Fibroblast of gingiva (primary cell): ENCODE measurements at places on chromosomes 16 and 17.
A peak's percentile ranks its signal among the peaks of the same experiment; 100 is the strongest.

DNA sequence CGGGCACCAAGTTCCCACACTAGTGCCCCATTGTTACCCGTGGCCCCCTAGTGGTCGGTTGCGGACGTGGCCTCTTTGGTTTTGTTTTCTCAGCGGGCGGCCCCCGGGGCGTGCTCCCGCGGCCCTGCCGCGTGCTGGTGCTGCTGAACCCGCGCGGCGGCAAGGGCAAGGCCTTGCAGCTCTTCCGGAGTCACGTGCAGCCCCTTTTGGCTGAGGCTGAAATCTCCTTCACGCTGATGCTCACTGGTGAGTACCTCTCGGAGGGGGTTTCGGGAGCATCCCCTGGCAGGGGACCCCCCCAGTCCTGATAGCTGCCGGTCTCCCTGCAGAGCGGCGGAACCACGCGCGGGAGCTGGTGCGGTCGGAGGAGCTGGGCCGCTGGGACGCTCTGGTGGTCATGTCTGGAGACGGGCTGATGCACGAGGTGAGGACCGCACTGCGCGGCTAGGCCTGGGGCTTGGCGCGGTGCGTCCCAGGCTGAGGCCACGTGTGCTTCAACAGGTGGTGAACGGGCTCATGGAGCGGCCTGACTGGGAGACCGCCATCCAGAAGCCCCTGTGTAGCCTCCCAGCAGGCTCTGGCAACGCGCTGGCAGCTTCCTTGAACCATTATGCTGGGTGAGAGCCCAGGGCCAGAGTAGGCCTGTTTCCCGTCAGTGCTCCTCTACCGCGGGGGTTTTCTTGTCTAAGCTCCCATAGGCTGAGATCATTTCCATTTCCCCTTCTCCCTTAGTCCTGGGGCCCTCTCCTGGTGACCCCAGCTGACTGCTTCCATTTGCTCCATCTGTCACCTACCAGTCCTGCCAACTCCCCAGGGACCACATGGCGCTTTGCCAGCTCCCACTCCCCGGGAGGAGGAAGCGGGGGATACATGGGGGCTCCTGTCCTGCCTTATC, 1.7 kb downstream of the SPHK1 start:
- peak; percentile 76 for DNase-seq

DNA sequence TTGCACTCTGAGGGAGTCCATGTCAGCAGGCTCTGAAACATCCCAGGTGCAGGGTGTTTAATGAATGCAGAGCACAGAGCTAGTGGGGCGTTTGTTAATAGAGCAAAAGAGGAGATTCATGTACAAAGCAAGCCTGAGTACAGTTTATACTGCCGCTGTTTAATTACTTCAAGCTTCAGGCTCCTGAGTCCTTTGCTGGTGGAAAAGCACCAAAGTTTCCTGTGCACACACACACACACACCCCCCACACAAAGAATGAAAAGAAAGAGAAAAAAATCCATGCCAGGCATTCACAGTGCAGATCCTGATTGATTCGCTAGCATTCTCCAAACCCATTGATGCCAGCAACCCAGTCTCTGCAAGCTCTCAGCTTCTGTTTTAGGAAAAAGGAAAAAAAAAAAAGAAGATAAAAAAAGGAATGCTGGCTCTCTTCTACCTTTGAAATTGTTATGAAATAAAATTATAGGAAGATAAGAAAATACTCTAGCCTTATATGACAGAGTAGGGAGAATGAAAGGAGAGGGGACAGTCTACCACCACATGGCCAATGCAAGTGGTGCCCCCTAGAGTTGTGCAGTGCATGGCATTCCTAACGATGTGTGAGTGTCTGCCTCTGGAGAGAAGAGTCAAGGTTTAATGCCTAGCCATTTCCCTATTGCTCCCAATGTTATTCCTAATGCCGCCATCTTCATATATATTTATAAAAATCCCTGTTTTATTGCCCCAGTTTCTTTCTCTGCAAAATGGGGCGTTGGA, 216.5 kb downstream of the TMEM114 start:
- no peak for DNase-seq

DNA sequence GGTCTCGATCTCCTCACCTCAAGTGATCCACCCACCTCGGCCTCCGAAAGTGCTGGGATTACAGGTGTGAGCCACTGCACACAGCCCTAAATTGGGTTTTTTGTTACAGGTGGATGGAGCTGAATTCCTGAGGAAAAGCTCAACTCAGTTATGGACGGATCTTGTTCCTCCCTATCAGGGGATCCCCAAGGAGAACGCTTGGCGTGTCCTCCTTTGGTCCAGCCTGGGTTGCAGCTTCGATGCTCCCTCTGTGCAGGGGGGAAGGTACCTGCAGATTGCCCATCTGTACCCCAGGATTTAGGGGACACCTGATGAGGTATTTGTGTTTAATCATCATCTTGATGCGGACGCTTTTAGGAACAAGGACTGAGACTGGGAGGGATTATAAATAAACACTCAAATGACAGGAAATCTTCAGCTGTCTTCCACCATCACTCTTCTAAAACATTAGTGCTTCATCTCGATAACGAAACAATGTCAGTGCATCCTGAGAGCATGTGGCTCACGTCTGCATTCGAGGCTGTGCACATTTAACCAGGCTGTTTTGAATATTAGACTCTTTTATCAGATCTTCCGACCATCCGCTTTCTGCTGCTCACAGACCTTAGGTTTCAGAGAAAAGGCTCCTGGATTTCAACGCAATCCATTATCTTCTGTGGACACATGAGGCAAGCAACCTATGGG, 18.2 kb upstream of the MEIOB start:
- DNase-seq: no peak

GRCh38 chr17:18262111-18262510, 1.6 kb downstream of the MIEF2 start:
- no peak for DNase-seq

- no peak for DNase-seq
Measured at GRCh38 chr16:46896314-46896968, 12.3 kb downstream of the GPT2 start.
